Stimulated activated CD8-positive, alpha-beta memory T cell treated with anti-CD3 and anti-CD28 coated beads, Interleukin-7, amount 100 ng/mL, for 48 hours (primary cell): ENCODE measurements at places on chromosomes 5 and 9.

DNA sequence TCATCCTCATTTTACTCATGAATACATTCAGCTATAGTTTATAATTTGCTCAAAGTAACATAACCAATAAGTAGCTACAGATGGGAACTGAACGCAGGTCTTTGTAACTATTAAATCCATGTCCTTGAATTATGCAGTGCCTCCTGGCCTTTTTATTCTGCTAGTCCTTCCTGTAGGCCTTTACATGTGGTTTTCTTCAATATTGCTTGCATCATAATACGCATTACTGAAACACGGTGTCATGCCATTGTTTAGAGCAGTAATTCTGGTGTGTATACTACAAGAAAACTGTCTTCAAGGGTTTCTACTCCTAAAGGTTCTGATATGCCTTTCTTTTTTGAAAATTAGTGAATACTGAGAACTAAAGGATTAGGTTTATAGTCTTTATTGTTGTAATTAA is 20.7 kb downstream of the CWC27 start:
- no peak for DNase-seq

DNA sequence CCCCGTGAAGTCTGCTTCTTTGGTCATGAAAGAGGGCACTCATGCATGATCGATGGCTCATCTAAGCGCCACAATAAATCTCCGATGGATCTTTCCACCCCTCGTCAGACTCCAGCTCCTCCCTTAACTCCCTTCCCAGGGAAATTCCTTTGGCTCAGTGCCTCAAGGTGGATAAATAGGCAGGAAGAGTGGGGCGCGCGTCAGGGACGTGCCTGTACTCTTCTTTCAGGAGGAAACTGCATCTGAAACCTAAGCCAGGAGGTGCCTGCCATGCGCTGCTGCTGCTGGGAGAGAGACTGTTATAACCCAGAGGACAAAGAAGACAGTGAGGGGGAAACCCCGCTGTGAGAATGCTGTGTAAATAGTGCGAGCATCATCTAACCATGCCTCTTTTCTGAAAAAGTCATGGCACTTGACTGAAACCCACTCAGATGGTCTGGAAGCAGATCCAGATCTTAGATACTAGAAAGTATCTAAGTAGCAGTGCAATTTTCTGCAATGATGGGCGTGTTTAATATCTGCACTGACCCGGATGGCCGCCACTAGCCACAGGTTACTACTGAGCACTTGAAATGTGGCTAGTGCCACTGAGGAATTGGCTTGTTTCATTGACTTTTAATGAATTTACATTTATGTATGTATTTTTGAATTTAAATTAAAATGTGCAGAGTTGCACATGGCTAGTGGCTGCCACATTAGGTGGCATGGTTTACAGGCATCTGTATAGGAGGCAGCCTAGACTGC is 120.3 kb upstream of the BASP1 start:
- DNase-seq: no peak

DNA sequence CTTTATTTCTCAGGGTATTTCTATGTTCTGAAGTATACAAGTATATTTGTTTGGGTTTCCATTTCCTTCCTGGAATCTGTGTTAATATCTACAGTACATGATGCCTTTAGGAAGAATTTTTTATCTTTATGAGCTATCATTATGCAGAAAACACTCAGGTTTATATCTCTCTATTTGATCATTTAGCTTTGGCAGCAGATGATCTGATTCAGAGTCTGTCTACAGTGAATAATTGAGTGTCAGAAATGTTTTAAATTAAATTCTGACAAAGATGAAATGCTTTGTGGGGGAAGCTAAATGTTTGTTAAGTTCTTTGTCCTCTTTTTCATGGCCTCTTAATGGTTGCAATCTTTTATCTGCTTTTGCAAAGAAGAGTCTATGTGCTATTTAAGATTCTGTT is 2141.0 kb upstream of the ACO1 start:
- no peak for DNase-seq

GRCh38 chr5:1204693-1205242 is 3.4 kb downstream of the SLC6A19 start:
- DNase-seq: no peak

DNA sequence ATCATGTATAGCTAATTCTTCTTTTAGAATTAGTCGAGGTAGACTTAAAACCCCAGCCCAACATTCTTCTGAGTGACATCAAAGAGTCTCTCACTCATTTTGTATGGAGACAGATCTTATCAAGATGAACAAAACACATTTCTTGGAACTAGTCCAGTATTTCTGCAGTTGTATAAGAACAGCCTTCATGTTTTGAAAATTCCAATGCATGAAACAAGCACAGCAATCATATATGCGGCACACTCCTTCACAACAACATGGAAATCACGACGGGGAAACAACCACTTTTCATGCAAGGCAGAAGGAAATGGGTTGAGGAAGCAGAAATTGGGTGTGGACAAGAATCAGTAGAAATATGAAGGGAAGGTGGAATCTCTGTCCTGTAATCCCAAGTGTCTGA is 113.8 kb downstream of the PLK2 start:
- DNase-seq: no peak

DNA sequence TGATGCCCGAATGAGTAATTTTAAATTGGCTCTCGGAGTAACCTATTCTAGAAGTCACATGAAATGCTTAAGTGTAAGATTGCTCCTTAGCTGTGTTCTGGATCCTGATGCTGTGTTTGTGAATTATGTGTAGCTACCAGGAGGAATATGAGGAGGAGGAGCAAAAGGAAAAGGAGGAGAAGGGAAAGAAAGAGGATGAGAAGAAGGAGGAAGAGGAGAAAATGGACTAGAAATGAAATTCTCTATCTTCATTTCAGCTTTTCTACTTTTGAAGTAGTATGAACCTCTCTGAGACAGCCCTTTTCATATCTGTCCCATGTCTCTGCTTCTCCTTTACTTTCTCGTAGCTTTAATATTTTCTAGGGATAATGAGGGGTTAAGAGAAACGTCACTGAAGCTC is 119.4 kb upstream of the ACTBL2 start:
- DNase-seq: no peak

DNA sequence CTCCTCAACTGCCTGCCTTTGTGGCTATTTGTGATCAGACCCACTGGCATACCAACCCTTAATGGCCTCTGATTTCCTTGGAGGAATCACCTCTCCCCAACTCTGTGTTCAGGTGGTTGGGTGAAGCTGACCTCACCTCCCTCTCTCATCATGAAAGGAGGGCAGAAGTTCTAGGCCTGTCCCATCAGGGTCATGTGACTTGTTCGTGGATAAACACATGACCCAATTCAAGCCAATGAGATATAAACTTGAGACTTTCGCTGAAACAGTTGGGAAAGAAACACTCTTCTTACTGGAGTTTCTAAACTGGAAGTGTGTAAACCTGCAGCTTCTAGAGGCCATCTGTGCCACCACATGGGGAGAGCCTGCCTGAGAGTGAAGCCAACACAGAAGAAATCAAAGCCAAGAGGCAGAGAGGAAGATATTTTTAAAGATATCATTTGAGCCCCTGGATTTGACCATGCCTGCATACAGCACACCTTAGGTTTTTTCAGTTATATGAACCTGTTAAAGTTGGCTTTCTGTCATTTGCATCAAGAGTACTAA is 5.8 kb downstream of the GABBR2 start:
- DNase-seq: no peak

DNA sequence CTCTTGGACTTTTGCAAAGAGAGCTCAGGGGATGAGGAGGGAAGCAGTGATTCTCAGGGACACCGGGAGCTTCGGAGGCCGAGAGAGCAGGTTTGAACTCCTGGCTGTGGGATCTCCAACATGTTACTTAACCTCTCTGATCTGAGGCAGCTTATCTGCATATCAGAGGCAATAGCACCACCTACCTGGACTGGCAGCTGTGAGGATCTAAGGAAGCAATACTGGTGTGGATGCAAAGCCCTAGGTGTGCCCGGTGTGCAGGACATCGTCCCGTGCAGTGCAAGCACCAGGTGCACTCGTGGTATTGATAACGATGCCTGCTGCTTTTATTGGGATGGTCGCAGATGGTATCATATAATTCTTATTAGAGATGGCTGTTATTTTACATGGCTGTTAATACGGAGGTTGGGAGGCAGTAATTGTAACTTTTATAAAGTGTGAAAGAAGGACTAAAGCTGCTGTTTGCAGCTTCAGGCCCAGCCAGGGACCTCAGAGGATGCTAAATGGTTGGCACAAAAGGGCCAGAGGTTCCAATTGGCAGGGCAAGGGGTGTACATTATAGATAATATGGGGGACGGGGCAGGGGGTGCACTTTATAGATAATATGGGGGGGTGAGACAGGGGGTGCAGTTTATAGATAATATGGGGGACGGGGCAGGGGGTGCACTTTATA is 14.9 kb downstream of the COL5A1 start:
- no peak for DNase-seq

GRCh38 chr5:3195994-3196393 is 399.6 kb upstream of the IRX1 start:
- no peak for DNase-seq

DNA sequence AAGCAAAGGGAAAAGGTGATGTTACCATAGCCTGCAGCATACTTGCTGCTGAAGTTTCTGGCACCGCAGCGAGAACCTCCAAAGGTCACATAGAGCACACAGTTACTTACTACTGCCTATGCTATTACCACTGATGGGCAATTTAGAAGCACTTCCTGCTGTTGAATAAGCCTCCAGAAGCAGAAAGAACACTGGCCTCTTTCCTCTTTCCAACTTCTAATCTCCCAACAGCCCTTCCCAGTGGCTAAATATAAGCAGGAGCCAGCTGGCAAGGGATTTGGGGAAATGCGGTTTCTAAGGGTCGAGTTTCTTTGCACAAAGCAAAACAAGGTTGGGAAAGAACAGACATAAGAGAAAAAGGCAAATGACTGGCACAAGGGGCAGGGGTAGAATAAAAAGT is 669.2 kb upstream of the ACO1 start:
- no peak for DNase-seq

DNA sequence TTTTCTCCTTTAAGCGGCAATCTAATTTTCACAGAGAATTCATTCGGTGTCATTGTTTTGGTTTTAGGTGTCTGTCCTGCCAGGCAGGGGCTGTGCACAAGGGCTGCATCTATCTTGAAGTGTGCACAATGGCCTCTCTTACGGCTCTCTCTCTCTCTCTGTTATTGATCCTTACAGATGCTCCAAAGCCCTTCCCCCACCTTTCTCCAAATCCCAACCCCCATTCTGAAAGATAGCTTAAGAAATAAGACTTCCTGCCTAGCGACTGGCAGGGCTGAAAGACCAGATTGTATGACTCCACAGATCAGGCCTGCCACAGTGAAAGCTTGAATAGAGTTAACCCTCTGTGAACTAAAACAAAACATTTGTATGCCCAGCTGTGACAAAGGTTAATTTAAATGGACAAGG is 86.5 kb upstream of the NR5A1 start:
- no peak for DNase-seq

DNA sequence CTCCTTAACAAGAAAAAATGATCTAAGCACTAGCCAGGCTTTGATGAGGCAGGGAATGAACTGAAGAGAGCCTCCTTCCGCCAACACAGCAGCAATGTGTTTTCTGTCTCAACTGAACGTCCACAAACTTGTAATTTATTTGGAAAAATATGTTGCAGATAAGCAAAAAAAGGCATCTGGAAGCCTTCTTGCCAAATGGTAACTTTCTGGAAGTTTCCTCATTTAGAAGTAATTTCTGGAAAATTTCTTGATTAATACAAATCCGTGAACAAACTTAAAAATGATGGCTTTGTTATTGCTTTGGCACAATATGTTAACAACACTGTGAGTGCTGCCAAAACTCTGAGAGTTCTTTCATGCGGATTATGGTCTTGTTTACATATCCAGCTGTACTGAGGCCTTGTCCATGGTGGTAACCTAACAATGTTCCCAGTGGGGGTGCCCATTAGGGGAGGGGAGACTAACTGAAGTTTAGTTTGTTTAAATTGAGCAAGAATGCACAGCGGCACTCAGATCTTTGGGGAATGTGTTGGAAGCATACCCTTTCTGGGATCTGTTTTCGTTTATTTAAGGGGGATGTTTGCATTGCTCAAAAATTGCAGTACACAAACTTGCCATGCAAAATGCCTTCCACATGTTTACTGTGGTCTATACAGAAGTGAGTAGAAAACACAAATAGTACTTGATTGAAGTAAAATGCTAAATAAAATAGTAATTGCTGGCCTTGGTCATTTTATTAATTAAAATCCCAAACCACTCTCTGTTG is 334.7 kb downstream of the NR2F1-AS1 start:
- DNase-seq: no peak

DNA sequence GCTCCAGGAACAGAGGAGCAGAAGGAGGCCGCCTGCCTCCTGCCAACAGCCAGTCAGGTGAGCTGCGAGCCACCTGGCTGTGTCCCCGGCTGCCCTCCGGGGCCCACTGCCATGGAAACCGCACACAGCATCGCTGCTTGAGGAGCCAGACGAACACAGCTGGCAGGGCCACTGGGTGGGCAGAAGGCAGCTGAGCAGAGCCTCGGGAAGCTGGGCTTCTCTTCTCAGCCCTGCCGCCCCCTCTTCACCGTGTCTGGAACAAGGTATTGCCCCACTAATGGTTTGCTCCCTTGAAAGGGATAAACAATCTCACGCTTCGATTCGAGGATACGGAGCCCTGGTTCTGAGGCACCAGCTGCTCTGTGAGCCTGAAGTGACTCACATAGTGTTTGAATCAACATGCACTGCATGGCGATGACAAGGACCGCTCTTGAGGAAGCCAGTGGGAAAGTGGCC is 63.7 kb upstream of the RUFY1 start:
- DNase-seq: no peak

DNA sequence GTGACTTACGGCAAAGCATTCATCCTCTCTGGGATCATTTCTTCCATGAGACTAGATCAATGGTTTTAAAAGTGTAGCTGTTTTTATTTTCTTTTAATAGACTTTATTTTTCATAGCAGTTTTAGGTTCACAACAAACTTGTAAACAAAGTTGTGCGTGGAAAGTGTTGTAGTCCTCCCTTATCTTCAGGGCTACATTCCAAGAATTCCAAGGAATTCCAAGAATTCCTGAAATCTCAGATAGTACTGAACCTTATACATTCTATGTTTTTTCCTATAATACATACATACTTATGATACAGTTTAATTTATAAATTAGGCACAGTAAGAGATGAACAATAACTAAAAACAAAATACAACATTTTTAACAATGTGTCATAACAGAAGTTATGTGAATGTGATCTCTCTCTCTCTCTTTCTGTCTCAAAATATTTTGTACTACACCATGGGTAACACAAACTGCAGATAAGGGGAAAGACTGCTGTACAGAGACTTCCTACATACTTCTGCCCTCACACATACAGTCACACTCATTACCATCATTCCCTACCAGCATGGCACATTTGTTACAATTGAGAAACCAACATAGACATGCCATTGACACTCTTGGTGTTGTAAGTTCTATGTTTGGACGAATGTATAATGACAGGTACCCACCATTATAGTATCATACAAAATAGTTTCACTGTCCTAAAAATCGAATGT is 1933.2 kb upstream of the WWC1 start:
- DNase-seq: no peak

- no peak for DNase-seq
Observed at GRCh38 chr5:14491015-14491915, 90.3 kb upstream of the OTULINL start.

DNA sequence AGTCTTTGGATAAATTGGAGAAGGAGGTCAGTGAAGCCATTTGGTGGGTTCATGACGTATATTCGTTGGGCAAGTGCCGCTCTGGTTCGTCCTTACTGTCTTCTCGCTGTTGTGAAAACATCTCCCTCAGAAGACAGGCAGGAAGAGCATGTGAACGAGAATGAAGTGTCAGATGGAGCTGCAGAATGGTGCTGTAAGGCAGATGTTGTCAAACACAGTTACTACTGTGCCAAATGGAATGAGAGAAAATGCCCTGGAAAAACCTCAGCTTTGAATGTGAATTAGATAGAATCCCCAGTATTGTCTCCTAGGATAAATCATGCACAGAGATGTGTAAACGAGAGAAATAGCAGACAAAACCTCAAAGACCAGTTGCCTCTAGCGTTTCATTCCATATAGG is 121.5 kb downstream of the CAMK4 start:
- no peak for DNase-seq
